ENCODE measurements at places on chromosomes 13 and 19.

GRCh38 chr19:8251025-8251472 is 41.9 kb downstream of the CERS4 start:
- DNase-seq: no peak

DNA sequence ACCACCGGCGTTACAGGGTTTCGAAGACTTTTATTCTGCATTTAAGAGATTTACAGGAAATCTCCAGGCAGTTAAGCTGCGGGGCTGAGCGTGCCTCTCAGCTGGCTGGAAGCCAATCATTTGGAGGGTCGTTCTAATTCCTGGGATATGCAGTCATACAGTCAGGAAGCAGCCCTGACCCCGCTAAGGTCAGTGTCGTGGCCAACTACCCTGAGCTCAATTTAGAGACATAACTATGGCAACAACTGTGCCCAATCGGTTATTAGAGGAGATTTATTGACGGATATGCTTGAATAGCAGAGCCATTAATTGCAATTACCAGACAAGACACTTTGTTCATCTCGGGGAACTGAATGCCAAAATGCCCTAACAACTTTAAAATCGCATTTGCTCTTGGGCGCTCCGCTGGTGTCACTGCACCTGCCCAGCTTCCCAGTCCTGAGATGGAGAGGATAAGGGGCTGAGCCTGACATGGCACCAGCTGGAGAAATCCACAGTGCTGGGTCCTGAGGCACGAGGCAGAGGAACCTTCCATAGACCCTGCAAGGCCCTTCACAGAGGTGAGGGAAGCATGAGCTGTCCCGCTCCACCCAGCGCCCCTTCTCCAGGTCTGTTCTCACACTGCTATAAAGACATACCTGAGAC is 15.1 kb upstream of the ZNF507 start:
- no peak for DNase-seq

- peak; percentile 4 for DNase-seq
Observed at GRCh38 chr13:38419312-38419873, 69.7 kb downstream of the UFM1 start.

GRCh38 chr19:38375748-38376147 is 1.4 kb downstream of the PSMD8 start:
- no peak for DNase-seq

GRCh38 chr13:32857689-32858088 is 158.5 kb upstream of the KL start:
- DNase-seq: no peak

- no peak for DNase-seq
Observed at GRCh38 chr13:106246242-106246641, 289.2 kb downstream of the EFNB2 start.
